Ammon's horn (tissue), 1 donor: ENCODE measurements at places on chromosomes 6 and 20.

GRCh38 chr6:13217206-13217905 is 111.0 kb downstream of the TBC1D7 start:
- no peak for DNase-seq

DNA sequence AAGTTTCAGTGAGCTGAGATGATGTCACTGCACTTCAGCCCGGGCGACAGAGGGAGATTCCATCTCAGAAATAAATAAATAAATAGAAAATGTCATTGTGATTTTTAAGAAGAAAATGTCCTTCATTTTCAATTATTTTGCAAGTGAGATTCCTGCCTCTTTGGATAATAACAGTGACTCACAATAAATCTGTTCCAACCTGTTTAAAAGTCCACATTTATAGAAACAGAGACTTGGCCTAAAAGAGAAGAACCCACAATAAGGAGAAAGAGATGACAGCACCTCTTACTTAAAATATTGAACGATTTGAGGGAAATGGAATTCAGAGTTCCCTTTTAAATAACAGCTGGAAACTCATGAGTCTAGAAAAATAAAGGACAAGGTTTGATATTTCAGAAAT is 373.4 kb upstream of the NOX3 start:
- DNase-seq, result no peak

DNA sequence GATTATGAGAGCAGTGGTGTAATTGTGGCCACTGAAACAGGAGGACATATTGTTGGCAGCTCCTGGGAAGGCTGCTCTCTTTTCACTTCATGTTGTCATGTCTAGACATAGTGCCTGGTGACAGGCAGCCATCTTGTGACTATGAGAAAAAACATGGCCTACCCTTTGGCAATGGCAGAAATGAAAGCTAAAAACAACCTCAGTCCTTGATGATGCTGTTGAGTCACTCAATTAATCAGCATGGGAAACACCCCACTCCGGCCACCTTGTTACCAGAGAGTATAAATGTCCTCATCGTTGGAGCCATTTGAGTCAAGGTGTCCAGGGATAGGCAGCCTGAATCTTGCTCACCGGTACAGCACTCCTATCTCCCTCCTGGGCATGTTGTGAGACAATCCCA is 31.2 kb upstream of the HMGA1 start:
- DNase-seq, result no peak

DNA sequence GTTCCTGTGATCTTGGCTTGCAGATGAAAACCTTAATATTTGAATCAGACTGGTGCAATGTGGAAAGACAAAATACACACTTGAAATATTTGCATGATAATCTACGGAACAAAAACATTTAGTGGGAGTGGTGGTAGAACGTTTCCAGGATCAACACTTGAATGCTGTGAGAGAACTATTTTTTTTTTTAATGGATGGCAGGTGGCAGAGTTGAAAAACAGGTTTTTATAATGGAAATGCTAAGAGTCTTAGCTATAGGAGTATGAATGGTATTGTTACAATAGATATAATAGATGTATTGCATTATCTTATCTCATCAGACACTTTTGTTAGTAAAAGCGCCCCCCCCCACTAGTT is 49.2 kb downstream of the CDKAL1 start:
- DNase-seq, result no peak

DNA sequence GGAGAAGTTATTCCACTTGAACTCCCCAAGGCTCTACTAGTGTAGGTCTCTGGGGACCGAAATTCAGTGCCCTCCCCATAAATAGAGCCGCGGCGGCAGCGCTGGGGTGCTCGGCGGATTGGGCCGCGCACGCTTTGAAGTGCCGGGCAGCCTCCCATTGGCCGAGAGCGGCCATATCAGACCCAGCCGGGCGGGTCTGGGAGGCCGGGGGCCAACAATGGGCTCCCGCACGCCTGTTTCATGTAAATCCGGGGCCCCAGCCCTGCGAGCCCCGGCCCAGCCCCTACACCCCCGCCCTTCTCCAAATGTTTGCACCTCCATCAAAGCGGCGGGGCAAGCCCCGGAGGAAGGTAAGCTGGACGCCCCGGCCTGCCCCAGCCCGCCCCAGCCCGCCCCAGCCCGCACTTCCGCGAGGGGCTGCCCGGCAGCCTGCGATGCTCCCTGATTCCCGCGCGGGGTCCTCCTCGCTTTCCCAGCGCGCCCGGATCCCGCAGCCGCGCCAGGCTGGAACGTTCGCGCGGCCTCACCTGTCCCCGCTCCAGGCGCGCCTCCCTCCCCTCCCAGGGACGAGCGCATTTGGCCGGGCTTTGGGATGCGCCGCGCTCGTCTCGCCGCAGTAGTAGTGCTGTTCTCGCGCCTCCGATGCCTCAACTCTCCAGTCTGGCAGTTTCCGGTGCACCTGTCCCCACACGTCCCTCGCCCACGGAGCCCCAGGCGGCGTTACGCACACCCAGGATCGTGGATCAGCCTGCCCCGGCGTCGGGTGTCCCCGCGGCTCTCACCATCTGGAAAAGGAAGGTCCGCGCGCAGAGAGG is at the start of gene TBXT:
Gene TBXT (minus strand): TSS at position 51 of the 815 bp plus-strand sequence. CDS start 260 bp downstream, outside the sequence.
- DNase-seq, result no peak

DNA sequence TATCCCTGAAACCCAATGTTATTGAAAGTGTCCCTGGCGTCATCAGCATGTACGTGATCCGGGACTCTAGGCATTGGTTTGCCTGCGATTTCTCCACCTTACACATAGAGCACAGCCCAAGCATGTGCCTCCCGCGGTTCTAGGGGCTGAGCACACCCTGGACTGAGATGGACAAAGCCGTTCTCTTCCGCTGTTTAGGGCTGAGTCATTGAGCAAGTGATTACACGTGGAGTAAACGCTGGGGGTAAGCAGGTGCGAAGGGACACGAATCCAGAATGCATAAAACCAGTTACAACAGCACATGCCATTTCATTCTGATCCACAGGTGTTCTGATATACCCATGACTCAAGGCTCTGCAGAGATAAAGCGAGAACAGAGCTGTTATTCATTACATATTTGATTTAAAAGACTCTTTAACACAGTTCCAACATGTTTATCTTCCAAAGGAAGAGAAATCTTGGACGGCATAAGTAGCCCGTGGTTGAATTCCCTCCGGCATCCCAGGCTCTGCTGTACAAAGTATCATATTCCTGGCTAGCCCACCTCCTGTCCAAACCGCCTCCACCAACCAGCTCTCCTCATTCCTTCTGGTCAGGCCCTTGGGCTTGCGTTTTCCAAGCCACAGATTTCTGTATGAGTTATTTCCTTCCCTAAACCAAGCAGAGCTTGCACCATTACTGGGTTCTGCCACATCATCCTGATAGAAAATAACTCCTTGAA is 36.1 kb upstream of the THBS2 start:
- no peak for DNase-seq

DNA sequence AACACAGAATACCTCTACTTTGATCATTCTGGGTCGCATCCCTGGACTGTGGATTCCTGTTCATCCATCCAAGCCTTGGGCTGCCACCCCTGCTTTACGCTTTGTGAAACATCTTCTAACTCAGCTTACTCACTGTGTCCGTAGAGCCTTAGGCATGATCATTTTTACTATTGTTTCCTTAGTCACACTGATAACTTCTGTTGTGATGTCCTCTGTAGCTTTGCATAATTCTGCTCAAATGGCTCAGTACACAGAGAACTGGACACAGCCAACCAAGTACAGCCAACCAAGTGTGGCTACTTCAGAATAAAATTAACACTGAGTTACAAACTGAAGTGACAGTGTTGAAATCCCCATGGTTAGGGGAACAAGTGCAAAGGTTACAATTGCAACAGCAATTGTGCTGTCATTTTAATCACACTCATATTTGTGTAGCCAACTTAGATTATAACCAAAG is 8.6 kb upstream of the FKBP1A start:
- no peak for DNase-seq

DNA sequence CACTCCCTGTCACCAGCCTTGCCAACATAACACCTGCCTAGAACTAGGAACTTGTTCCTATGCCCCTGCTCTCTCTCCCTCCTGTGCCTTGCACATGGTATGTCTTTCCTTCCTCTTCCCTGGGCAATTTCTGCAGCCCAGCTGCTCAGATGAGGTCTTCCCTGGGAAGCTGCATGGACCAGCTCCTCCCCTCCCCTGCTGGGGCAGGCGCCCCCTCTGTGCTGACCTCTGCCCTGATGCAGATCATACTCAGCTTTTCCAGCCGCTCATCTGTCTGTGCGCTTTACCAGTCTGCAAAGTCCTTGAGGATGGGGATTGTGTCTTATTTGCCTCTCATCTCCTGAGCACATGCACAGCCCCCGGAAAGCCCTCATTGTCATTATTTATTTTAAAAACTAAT is 161.8 kb downstream of the SCML4 start:
- DNase-seq, result no peak

DNA sequence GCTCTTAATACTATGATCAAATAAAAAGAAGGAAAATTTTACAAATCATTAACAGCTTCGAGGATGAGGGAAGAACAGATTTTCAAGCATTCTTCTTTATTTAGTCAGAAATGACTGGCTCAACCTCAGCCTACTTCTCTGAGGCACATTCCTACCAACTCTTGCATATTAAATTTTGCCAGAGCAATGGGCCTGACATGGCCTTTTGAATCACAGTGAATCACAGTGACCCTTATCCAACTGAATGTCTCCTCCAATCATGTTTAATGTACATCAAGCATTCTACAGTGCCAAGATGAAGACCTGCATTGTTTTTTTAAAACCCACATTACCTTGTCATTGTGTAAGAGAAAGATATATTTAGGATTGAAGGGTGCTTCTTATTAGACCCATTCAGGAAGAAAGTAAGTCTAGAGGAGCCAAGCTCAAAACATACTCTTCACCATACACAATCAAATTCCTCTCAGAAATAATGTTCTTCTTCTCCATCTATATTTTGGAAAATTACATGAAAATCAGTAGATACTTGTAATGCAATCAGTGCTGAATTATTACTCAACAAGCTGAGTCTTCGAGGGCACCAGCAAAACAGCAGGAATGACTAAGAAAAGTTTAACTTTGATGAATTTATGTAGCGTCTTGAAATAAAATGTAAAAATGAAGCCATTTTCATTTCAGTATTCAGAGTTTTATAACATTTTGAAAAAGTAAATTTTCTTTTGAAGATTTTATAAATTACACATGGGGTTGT is 44.1 kb upstream of the MOXD1 start:
- no peak for DNase-seq

GRCh38 chr6:152343735-152344360 is 293.3 kb downstream of the SYNE1 start:
- DNase-seq, result no peak

GRCh38 chr6:43193929-43194328 is 11.9 kb downstream of the CUL9 start:
- no peak for DNase-seq

GRCh38 chr6:145077382-145077781 is 657.9 kb downstream of the EPM2A start:
- no peak for DNase-seq

DNA sequence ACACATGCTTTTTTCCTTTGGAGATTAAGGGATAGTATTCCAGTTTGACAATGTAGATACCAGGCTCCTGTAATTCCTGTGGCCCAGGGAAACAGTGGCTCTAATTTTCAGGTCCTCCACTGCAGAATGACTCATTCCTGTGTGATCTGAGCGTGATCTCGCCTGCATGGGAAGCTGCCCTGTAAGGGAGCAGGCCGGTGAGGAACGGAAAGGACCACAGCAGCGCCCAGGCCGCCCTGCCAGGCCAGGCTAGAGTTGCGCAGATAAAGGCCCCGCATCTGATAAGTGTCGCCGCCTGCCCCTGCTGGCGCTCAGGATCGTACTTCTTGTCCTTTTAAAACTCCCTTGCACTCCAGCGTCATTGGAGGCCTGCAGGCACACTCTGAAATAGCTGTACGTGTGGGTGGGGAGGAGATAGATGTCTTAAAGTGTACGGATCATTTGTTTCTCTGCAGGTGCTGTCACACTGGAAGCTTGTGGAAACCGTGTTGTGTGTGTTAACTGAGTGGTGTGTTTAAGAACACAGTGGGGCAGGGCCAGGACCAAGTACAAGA is 60.7 kb downstream of the SYNJ2 start:
- no peak for DNase-seq

GRCh38 chr20:26276554-26277210 is 580.0 kb upstream of the ZNF337 start:
- DNase-seq, result peak; percentile 36

GRCh38 chr20:60180986-60181385 is 222.8 kb downstream of the CDH26 start:
- no peak for DNase-seq

DNA sequence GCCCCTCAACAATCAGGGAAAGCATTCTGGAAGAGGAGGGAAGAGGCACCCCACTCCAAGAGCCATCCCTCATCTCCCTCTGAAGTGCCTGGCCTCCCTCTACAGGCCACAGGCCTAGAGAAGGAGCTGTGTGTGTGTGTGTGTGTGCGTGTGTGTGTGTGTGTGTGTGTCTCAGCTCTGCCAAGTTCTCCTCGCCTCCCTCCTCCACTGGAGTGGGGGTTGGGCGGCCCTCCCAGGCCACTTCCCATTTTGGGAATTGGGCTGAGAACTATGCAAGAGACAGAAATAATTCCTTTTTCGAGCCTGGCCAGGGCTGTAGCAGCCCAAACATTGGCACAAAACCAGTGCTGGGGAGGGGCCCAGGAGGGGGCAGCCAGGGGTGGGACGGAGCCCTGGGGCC is 35.7 kb downstream of the KCNB1 start:
- peak; percentile 40 for DNase-seq

- no peak for DNase-seq
These were observed 4.1 kb downstream of the NHLRC1 start for GRCh38 chr6:18118330-18118729.

DNA sequence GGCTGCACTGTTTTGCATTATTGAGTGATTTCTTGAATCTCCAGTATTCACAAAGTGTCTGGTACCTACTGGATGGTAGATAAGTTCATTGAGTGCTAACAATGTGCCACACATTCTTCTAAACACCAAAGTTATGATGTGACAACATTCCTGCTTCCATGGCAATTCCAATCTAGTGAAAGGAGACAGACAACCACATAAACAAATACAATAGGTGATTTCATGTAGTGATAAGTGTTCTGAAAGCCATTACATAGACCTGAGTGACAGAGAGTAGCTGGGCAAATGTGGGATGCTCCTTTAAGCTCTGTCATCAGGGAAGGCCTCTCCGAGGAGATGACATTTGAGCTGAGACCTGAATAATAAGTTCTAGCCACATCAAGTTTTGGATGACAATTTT is 295.5 kb downstream of the SLC35F1 start:
- no peak for DNase-seq

DNA sequence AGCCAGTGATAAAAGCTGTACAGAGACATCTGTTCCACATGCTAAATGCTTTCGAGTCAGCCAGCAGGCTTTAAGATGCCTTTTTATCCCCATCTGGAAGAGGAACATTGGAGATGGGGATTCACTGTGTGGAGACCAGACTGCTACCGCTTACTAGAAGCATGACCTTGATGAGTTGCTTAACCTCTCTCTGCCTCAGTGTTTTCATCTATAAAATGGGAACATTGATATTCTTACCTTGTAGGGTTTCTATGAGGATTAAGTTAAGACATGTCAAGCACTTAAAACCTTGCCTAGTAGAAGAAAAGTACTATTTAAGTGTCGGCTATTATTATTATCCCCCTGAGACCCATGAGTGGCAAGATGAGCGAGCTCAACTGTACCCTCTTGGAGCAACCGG is 165.3 kb upstream of the SNX9 start:
- no peak for DNase-seq
